NCI-H2081 treated with DMSO at 0.1 percent for 48 hours (cell line): ENCODE measurements at places on chromosomes 1 and 21.

- peak; percentile 53 for DNase-seq
These were observed 5.7 kb downstream of the KRTCAP2 start for GRCh38 chr1:155167166-155168104.

GRCh38 chr1:43199093-43199726 lies 27.1 kb downstream of the CFAP57 start:
- peak; percentile 40 for DNase-seq

DNA sequence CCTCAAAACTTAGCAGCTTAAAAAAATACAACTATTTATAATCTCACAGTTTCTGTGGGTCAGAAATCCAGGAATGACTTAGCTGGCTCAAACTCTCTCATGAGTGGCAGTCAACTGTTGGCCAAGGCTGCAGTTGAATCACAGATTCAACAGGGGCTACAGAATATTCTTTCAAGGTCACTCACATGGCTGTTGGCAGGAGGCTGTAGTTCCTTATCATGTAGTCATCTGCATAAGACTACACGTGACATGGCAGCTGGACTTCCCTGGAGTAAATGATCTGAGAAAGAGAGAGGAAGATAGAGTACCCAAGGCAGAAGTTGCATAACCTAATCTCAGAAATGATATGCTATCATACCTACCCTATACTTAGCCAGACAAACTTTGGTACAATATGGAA lies 75.2 kb upstream of the TSPAN2 start:
- DNase-seq: no peak

GRCh38 chr1:241638099-241638682 lies 2.0 kb downstream of the CHML start:
- no peak for DNase-seq

DNA sequence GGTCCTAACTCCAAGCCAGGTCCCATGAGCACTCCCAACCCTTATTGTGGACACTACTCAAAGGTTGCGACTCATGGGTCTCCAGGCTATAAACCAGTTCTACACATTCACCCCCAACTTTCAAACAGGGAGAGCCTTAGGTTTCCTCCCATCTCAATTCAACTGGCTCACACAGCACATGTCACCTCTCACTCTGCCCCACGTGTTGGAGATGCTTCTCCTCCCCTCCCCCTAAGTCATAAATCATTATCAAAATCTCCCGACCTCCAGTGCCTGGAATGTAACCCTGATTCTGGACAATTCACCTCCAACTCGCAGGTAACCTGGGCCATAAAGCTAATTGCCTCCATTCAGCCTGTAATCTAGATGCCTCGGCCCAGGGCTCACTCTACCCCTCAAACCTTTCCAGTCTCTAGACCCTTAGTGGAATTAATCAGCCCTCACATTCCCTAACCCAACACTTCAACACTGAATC lies 595 bp downstream of the AK2 start:
- no peak for DNase-seq

- DNase-seq: no peak
These were observed 6.5 kb upstream of the FAAP20 start for GRCh38 chr1:2201062-2201461.

- no peak for DNase-seq
These were observed 27.1 kb upstream of the MTF2 start for GRCh38 chr1:93051961-93052360.

- DNase-seq: no peak
These were observed 361 bp downstream of the TMCC2 start for GRCh38 chr1:205228093-205228521.

- DNase-seq: no peak
These were observed 143.6 kb upstream of the RAB4A start for GRCh38 chr1:229127301-229127700.

DNA sequence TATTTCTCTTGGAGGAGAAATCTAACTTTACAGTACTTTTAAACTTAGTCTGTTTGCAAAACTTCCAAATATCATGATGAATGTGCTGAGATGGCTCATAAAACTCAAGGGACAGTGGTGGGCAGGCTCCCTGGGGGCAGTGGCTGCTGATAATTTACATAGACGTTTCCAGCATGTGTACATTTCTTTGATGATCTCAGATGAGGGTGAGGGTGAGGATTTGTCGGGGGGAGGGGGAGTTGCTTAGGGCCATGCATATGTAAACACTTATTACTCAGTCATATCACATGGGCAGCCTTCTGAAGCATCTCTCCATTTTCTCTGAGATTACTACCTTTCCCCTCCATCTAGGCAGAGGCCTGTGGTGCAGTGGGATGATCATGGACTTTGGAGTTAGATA lies 152.9 kb upstream of the HMGB4 start:
- no peak for DNase-seq

- DNase-seq: no peak
These were observed 13.2 kb upstream of the ATP1A1 start for GRCh38 chr1:116359871-116360270.

GRCh38 chr1:28244549-28245251 lies 8.8 kb downstream of the ATP5IF1 start:
- no peak for DNase-seq

DNA sequence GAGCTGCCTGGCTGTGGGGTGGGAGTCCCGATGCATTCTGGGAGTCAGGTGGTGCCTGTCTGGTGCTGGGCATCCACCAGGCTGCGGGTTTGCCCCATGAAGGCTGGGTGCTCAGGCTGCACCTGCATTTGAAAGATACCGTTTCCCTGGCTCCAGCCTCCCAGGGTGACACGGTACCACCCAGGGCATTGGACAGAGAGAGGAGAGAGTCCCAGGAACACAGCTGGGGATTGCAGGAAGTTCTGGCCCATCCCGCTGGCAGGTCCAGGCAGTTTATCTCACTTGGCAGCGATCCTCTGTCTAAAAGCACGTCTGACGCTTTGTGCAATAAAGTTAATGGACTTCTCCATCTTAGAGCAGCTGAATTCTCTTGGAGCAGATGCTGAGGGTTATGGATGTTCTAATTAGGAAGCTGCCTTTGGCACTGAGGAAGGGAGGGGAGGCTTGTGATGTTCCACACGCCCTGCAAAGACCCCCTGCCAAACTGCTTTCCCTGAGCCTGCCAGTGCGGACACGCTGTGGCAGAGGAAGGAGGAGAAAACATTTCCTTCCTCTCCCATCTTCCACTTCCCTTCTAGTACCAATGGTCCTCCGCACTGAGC lies 246.9 kb downstream of the GRIK3 start:
- DNase-seq: no peak

- no peak for DNase-seq
These were observed 108.1 kb downstream of the C1orf21 start for GRCh38 chr1:184494929-184495328.
